Renal cortical epithelial cell (primary cell): ENCODE measurements at places on chromosomes 1 and 21. TPM values are rescaled to one million over a fixed set of nuclear protein-coding genes. Genes with fewer than 3 reads are reported as not detected.

DNA sequence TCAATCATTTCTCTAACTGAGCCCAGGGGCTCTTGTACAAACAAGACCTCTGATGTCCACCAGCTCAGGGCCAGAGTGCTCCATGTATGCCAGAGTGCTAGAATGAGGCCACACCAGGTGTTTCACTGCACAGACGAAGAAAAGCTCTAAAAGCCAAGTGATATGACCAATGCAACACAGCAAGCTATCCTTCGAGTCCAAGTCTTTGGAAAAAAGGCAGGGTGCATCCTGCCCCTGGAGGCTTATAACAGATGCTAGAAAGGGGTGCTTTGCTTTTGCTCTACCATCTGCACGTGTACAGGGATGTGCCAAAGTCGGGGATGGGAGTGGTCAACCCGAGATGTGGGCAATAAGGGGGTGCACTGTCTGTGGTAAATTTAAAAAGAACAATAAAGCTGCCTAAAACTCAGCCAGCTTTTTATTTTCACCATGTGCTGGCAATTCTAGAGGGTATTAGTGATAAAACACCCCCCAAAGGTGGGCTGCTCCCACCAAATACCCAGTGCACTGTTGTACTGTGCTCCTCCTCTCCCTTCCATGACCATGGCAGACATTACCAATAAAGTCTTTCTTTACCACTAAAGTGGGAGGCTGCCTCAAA is 32.1 kb downstream of the SMIM12 start:
- no peak for DNase-seq

DNA sequence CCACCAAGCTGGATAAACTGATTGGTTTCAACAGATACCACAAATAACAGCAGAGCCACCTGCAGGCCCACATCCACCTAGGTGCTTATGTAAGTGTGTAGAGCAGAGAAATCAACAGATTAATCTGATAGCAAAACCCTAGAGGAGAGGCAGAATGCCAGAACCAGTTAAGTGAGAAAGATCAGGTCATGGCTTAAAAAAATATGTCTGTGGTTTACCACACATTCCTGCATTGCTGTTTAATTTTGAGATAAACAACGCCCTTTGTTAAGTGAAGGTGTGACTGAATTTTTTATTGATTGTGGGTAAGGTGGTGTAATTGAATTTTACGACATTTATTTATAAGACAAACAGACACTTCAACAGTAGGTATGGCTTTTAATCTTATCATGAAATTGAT is 21.2 kb downstream of the CRNN start:
- DNase-seq: peak; percentile 65

DNA sequence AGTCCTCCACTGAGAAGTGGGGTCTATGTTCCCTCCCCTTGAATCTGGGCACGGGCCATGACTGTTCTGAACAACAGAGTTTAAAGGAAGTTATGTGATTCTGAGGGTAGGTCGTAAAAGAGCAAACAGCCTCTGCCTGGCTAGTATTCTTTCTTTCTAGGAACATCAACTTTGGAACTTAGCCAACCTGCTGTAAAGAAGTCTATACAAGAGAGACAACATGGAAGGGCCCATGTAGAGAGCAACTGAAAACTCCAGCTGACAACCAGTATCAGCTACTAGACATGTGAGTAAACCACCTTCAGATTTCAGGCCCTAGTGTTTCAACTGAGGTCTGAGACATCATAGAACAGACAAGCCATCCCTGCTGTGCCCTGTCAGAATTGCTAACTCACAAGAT is 7.5 kb downstream of the SELENOF start:
- no peak for DNase-seq

DNA sequence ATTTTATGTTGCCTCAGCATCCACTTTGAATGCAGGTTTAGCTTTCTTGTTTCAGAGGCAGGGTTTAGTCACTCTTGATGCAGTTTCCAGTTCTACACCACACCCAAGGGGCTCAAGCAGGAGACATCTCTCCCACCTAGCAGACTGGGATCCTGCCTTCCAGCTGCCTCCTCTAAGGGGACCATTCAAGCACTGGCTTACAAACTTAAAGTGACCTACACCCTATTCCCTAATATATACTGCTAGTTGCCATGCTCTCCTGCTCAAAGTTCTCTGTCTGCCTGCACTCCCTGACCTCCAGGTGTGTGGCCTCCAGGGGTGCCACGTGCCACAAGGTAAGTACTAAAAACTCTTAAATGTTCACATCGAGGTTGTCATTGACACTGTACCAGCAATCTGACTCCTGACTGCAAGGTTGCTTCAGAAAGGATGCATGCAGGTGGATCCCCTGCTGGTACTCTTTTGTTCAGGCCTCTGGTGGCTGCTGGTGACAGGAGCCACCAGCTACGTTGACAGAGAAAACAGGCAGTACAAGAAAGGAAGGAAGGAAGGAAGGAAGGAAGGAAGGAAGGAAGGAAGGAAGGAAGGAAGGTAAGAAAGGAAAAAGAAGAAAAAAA is 185.9 kb downstream of the COQ8A start:
- DNase-seq: no peak

DNA sequence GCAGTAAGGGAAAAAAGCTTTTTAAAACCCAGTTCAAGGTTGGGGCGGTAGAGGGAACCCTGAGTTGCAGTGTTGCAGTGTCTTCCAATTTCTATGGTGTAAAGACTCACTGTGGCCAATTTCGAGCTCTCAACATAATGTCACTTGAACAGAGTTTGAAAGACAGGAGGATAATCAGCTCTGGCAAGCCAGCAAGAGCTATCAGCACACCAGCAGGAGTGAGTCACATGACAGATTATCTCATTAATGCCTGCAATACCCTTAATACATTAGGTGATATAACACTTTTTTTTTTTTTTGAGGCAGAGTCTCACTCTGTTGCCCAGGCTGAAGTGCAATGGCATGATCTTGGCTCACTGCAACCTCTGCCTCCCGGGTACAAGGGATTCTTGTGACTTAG is 22.8 kb downstream of the SLC9C2 start:
- DNase-seq: no peak

DNA sequence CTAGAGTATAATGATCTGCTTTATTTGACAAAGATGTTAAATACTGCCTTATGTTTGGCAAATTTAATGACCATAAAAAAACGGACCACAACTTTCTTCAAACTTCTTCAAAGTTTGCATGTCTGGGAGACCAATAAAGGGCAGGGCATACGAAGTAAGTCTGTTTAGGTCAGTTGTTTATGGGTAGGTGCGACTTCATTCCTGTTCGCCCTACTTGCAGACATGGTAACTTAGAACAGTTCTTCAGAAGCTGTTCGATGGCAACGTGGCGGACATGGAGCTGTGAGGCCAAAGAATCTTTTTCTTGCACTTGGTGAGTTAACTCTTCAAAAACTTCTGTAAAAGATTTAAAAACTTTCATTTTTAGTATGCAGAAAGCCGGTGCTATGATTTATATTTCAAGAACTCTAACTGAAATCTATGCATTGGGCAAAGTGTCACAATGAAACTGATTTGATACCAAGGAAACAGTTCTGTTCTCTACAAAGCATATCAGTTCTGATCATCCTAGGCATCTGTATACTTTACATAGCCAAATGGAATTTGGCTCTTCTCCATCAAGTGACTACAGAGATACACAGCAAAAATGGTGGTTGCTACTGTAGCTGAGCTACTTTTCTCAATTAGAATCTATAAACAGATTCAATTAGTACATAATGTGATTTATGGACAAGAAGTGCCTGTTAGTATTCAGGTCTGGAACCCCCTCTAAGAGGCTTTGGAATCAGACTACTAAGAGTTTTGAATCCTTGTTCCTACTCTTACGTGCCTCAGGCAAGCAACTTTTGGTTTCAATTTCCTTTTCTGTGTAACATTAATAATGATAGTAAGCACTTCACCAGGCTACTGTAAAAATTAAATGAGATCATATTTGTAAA is 25.7 kb downstream of the C21orf91 start:
- DNase-seq: no peak

GRCh38 chr1:64242895-64243756 is 39.7 kb downstream of the UBE2U start:
- peak; percentile 56 for DNase-seq

DNA sequence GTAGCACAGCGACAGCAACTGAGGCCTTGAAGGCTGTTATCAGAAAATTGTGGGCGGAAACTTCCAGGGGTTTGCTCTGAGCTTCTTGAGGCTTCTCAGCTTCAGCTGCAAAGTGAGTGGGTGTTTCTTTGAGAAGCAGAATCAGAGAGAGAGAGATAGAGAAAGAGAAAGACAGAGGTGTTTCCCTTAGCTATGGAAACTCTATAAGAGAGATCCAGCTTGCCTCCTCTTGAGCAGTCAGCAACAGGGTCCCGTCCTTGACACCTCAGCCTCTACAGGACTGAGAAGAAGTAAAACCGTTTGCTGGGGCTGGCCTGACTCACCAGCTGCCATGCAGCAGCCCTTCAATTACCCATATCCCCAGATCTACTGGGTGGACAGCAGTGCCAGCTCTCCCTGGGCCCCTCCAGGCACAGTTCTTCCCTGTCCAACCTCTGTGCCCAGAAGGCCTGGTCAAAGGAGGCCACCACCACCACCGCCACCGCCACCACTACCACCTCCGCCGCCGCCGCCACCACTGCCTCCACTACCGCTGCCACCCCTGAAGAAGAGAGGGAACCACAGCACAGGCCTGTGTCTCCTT is at the start of gene FASLG:
TSS of gene FASLG (plus strand) at position 233 of the 583 bp plus-strand sequence. CDS start at position 332, 99 bp downstream.
- no peak for DNase-seq

The LRRC7 gene
- 0.05 TPM in 1 of 2 replicates, not detected in the other for total RNA-seq

The KCNQ4 gene
- 0.20 and 0.87 TPM in 2 replicates for total RNA-seq
